Activated CD8-positive, alpha-beta memory T cell treated with anti-CD3 and anti-CD28 coated beads, Interleukin-2, amount 50 U/mL, for 4 hours (primary cell): ENCODE measurements at places on chromosomes 6 and 20.

DNA sequence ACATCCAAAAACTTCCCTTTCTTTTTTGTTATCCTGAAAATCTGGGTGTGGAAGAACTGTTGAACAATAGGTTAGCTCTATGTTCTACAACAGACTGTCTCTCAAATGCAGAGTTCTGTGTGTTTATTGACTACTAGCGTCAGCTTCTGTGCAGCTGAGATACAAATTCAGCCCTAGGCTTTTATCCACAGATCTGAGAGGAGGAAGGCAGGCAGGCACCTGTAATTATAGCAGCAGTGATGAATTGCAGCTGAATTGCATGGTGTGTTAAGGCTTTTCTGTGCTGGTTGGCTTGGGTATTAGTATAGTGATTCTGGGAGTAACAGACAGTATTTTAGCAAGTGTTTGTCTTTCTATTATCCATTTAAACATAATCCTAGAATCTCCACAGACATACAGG is 24.4 kb downstream of the GRIK2 start:
- DNase-seq = no peak

GRCh38 chr20:10271494-10272219 is 53.0 kb downstream of the SNAP25 start:
- DNase-seq = no peak

- no peak for DNase-seq
Measured at GRCh38 chr6:12069891-12070529, 57.9 kb downstream of the HIVEP1 start.

GRCh38 chr6:151059612-151060095 is 180.1 kb upstream of the AKAP12 start:
- DNase-seq = no peak

DNA sequence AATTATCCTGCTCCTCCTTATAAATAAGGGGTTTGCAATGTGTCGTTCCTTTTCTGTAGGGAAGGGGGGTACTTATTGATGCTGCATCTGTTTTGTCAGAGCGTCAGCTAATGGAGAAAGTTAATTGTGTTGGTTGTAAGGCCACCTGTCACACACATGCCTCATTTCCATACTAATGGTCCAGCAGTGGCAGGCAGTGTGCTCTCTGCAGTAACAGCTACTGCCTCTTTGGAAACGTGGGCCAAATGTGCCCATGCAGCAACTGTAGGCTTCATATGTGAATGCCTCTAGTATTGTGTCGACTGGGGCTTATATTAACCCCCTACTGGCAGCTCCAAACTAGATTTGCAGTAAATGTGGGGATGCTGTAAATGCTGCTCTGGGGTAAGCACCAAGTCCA is 56.3 kb upstream of the OLIG3 start:
- no peak for DNase-seq

- DNase-seq = no peak
Measured at GRCh38 chr6:35919085-35919826, 1.6 kb downstream of the SRPK1 start.

- no peak for DNase-seq
Measured at GRCh38 chr6:156279261-156279969, 497.8 kb upstream of the ARID1B start.
